COLO829 (cell line): ENCODE measurements at places on chromosomes 12 and 14.
A peak's percentile ranks its signal among the peaks of the same experiment; 100 is the strongest.

GRCh38 chr14:77509366-77509765, 10.8 kb upstream of the ISM2 start:
- no peak for DNase-seq

- DNase-seq: no peak
Measured at GRCh38 chr14:54512393-54512792, 2.7 kb downstream of the CGRRF1 start.

GRCh38 chr12:11906286-11906935, 164.3 kb upstream of the BCL2L14 start:
- DNase-seq: no peak

- DNase-seq: no peak
Measured at GRCh38 chr14:91888641-91889476, 21.5 kb upstream of the TC2N start.

DNA sequence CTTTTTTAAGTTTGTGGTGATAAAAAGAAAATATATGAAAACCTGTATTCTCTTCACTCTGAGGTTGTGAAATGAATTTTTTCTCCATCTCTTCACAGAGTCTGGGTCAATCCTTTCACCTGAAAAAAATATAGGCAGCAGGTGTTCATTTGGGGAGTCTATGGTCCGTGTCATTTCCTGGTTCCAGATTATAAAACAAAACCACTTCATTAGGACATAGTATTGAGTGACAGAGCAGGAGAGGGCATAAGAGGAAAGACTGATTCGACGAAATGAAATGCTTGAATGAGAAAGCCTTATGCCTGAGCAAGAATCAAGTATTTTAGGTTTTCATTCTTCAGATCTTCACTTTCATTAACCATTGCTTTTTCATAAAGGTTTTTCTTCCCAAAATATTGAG, 51.8 kb upstream of the NUAK1 start:
- no peak for DNase-seq

DNA sequence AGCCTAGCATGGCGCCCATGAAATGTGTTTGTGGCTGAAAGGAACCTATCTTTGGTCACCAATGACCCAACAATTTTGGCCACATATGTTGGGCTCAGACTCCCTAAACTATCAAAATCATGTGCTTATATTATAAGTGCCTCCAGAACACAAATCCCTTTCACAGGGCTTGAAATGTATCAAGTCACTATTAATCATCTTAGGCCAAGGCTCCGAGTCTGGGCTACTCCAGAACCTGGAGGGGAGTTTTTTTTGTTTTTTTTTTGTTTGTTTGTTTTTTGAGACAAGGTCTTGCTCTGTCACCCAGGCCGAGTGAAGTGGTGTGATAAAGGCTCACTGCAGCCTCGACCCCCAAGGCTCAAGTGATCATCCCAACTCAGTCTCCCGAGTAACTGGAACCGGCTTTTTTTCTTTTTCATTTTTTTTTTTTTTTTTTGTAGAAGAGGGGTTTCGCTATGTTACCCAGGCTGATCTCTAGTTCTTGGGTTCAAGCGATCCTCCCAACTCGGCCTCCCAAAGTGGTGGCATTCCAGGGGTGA, 989 bp upstream of the DRAM1 start:
- DNase-seq: no peak

DNA sequence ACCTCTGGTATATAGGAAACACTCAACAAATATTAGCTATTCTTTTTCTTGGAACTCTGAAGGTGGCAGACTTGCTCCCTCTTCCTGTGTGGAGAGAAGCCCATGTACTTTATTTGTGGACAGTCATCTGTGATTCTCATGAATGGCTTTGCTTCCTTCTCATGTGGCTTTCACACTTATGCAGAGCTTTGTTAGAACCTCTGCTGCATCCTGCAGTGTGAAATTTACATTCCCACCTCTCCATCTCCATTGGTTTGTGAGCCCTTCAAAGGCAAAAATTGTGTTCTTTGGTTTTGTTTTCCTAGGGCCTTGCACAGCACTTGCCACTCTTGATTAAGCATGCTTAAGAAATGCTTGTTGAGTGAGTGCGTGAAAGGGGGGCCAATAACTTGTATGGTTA, 51.9 kb downstream of the BICD1 start:
- no peak for DNase-seq

DNA sequence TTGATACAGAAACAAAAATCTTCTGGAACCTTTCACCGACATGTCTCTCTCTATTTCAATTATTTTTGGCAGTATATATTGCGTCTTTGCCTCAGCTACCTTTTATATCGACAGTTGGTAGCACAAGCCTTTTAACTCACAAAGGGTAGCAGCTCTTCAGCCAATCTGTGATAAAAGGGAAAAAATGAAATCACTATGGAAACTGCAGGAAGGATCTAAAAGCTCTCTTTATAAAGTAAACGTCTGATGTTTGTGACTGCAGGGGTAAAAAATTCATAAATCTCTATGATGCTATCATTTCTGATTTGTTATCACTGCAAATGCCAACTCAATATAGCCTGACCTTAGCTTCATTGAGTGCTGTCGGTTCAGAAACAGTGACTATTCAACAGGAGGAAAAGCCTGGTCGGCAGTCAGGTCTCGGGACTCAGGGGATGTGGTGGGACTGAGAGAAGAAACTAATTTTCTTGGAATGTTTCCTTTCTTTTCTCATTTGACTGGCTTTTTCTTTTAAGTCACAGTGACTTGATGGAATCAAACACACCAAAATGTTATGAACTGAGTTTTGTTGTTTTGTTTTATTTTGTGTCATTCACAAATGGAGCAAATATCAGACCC, 5.9 kb upstream of the RMST start:
- DNase-seq: no peak

DNA sequence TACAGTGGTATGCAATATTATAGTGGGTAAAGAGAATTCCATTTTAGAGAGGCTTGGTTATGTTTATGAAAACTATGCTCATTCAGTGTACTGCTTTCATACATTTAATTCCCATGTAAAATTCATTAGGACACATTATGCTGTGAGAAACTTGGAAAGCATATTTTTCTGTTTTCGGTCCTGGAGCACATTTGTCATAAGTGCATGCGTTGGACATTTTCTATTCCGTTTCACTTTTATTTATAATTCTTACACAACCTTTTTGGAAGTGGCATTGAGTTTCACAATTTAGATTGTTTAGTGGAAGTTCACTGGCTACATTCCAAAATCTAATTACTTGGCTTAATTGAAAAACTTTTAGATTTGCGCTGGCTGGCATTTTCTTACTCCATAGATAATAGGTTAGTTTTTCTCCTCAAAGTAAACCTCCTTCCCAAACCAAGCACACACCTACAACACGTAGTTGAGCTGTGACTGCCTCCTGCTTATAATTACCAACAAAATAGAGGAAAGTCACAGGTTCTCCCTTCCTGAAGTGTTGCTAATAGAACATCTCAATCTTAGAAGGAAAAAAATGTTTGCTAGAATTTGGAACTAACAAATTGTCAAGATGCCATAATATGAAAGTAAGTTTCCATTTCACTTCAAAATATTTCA, 938.5 kb downstream of the TRHDE start:
- no peak for DNase-seq

GRCh38 chr14:32449648-32450047, 120.5 kb downstream of the AKAP6 start:
- no peak for DNase-seq

DNA sequence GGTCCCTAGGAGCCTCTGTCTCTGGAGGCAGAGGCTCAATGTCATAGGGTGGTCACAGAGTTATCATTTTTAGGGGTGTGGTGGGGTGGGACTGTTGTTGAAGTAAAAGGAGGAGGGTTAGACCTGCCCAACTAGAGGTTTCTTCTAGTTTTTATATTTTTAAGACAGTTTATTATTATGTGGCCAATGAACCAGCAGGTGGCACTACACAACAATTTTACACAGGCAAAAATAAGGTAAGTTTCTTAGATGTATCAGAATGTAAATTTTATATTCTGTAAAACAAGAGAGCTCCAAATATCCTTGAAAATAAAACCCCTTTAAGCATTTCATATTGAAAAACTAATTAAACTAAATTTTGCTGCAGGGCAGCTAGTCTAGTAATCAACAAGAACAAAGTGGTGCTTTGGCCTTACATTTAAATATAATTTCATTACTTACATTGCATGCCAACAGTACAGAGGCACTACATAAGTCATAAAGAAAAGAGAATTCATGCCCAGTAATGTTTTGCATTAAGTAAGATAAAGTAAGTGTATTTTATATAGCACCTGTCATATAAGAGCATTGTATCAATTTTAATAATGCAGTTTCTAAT, 22.2 kb upstream of the OVCH1 start:
- peak; percentile 15 for DNase-seq

DNA sequence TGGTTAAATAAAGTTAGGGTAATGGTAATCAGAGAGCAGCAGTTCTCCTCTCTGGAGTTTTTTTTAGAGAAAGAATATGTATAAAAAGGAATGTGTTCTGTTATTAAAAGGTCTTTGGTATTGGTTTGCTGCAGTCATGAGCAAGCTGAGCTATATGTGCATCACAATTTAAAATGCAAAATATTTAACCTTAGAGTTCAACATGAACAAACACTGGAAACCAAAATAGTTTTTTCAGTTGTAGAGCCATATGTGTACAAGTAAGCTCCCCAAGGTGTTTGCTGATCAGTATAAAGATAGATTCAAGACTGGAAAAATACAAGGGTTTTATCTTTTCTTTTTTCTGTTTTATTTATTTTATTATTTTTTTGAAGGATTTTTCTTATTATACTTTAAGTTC, 245.0 kb downstream of the NUBPL start:
- no peak for DNase-seq

DNA sequence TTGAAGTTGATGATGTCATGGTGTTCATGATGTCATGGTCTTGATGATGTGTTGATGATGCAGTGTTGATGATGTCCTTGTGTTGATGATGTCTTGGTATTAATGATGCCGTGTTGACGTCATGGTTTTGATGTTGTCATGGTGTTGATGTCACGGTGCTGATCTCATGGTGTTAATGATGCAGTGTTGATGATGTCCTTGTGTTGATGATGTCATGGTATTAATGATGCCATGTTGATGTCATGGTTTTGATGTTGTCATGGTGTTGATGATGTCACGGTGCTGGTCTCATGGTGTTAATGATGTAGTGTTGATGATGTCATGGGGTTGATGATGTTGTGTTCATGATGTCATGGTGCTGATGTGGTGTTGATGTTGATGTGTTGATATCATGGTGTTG, 48.0 kb upstream of the RIMBP2 start:
- no peak for DNase-seq

- DNase-seq: no peak
Measured at GRCh38 chr14:68823434-68824206, 30.8 kb upstream of the ZFP36L1 start.

- DNase-seq: no peak
Measured at GRCh38 chr12:64864319-64864718, 39.9 kb downstream of the TBC1D30 start.

GRCh38 chr12:52787324-52788191, 8.4 kb downstream of the KRT3 start:
- no peak for DNase-seq

- no peak for DNase-seq
Measured at GRCh38 chr12:58917699-58918468, 2.4 kb downstream of the LRIG3 start.

GRCh38 chr12:95633732-95634465, 82.6 kb upstream of the USP44 start:
- peak; percentile 27 for DNase-seq

DNA sequence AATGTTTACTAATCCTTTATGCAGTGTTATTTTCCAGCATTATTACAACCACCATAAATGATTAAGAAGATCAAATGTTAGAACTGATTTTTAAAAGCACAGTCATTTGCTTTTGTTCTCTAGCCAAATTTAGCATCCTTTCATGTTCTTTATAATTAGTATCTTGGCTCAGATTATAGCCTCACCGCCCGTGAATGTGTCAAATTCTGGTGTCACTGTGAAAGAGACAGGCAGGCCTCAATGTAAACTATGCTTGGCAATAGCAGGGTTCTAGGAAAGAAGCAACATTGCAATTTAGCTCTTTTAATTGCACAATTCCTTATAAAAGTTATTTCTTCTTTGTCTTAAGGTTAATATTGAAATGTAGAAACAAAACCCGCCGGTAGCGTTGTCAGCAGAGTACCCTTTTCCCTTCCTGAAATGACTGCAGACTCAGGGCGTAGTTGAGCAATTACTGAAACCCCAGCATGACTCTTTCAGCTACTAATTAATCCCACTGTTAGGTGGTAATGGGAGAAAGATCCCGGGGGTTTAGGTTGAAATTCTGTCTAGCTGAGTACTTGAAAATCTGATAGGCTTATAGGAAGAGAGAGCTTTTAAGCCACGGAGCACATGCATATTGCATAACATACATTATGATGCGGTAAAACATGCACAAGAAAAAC, 1600.5 kb upstream of the SEL1L start:
- DNase-seq: no peak

GRCh38 chr12:126819554-126819953, 1447.4 kb upstream of the TMEM132C start:
- no peak for DNase-seq

GRCh38 chr14:88005978-88006851, 1.3 kb downstream of the GPR65 start:
- DNase-seq: no peak

DNA sequence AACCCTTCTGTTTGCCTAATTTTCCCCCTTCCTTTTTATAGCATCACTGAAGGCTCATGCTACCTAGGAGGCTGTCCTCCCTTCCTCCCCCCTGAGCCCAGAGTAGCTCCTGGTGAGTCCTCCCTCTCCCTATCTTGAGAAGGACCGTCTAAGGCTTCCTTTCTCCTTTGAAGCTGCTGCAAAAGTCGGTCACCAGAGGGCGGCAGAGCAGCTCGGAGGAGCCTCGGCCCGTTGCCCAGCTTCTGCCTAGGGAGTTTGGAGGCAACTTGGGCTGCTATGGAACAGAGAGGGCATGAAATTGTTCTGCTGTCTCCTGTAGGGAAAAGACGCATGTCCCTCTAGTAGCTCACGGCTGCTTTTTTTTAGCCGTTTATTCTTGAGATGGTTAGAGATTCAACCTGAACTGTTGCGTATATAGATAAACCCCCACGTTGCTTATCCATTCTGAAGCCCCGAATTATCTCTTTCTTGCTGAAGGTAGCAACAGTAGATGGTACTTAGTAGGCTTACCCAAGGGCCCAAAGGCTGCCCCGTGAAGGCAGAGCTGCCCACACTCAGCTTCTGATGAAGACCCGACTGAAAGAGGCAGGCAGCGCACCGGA, 5.7 kb downstream of the WNT5B start:
- DNase-seq: peak; percentile 63

- DNase-seq: no peak
Measured at GRCh38 chr14:96811265-96811664, 14.1 kb downstream of the VRK1 start.

GRCh38 chr14:68511129-68512047, 281.5 kb downstream of the ZFP36L1 start:
- no peak for DNase-seq
